ENCODE measurements at places on chromosomes 4 and X.

DNA sequence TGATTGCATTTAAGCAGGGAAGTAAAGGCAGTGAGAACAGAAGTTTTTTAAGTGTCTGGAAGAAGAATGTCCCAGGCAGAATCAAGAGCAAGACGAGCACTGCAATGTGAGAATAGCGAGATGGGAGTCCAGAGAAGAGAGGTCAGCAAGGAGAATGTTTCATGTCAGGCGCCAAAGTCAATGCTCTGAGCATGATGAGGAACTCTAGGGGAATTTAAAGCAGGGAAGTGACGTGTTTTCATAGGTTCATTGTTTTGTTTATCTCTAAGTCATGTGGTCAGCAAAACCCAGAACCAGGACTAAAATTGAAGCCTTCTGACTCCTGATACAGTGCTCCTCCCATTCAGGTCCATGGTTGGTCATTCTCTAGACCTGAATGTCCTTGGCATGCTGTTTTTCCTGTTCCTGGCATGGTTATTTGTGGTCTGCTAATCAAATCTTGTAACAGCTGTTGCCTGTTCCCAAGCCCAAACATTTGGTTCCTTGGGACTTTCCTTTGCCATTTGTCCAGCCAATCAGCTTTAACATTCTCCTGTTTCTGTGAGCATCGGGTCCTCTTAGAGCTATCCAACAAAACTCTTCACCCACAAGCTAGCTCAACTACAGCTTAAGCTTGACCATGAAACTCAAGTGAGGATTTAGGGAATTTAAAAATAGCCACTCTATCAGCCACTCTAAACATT lies 37.7 kb downstream of the PTCHD1 start:
- no peak for DNase-seq

GRCh38 chr4:177511611-177512010 lies 69.4 kb upstream of the AGA start:
- DNase-seq = no peak

GRCh38 chr4:70681704-70682103 lies 6.6 kb upstream of the UTP3 start:
- DNase-seq = no peak

DNA sequence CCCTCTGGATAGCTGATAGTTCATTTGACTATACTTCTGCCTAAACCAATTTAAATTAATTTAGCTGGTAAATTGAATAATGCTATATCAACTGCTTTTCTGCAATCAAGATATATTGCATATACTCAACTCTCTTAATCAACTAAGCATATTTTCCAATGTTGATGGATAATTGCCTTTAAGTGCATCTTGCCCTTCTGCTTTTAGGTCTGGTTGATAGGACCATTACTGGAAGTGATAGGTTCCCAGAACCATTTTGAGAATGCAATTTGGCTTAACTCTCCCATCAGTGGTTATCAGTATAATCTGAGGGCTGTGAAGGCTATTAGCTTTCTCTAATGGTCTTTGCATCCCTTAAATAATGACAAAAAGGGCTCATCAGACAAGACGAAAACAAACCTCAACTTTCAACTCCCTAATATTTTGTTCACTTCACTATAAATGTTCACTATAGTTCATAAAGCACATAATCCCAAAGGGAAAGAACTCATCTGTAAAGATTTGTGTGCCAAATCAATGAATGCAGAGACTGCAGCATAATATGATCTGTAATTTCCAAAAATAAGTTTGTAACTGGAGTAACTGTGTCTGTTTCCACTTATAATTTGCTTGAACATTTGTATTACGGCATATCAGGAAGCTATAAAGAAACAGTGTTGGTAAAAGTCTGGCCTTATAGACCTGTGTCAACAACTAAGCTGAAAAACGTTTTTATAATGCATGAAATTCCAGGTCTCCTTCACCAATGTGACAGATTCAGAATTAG lies 273.6 kb downstream of the FBXO8 start:
- DNase-seq = no peak

DNA sequence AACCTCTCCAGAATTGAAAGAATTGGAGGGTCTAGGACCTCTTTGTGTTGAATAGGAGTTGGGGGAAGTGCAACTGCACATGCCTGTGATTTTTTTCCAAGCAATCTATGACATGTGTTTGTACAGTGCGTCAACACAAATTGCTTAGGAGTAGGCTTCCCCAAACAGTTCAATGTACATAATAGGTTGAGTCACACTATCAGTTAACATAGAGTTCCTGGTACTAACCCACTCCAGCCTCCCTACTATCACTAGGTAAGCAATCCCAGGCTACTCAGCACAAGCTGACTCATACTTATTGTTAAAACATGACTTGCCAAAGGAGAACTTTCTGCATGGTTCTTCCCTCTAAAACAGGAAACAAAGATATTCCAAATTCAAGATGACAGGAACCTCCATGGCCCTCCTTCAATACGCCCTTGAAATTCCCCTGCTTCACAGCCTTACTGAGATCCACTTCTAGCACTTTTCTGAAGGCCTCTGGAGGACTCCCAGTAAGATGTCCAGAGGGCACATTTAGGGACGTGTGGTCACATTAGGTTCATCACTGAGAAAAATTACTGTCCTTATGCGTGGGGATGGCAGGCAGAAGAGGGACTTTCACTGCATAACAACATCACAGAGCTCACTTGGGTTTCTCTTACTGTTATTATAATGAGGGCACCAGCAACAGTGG lies 8.4 kb upstream of the VSIG1 start:
- DNase-seq = no peak

- DNase-seq = no peak
Observed at GRCh38 chrX:129093706-129094105, 429.6 kb downstream of the SMARCA1 start.

DNA sequence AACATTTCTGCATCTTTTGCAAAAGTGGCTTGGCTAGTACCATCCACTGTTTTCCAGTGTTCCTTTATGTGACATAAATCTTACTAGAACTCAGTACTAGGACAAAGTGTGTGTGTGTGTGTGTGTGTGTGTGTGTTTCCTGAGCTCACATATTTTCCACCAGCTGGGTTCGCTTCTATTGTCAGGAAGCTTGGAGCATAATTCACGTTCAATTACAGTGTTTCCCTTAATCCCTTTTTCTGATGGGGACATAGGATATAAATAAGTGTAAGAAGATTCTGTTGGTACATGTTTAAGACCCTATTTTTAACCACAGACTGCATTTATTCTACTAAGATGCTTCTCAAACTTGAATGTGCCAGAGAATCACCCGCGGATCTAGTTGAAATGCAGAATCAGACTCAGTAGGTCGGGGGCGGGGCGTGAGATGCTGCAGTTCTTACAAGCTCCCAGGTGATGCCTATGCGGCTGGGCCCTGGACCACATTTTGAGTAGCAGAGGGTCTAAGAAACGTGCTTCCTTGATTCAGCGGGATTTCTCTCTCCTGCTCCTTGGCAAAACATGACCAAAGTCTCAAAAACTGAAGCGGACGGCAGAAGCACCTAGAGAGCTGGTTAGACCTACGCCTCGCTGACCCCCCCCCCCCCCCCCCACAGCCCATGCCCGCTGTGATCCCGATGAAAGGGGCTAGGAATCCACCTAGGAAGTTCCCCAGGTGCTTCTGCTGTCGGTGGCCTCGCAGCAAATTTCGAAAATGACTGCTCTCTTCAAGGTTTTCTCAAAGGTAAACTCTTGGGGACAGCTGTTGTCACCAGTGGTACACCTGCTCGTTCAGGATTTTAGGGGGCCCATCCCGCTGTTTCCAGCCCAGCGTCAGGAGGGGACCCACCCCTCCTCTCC lies 797 bp downstream of the CD99L2 start:
- no peak for DNase-seq

GRCh38 chrX:68699960-68700746 lies 52.7 kb downstream of the STARD8 start:
- DNase-seq = no peak

GRCh38 chr4:3783693-3784306 lies 17.6 kb downstream of the ADRA2C start:
- no peak for DNase-seq

DNA sequence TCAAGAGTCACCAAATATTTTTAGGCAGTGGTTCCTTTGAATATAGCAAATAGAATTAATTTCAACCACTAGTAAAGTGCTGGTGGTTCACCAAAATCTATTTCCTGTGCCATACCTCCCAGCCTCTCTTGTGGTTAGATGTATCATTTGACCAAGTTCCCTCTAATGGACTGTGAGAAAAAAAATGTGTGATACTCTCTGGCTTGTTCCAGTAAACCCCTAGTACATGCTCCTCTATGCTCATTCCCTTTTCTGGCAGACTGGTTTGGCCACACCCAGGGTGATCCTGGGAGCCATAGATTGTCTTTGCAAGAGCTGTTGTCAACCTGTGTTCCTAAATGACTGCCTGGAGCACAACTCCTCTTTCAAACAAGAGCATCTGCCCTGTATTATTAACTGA lies 109.5 kb downstream of the FRAS1 start:
- DNase-seq = no peak

- no peak for DNase-seq
Observed at GRCh38 chr4:164948975-164949374, 28.5 kb downstream of the TRIM61 start.

GRCh38 chr4:24497221-24497620 lies 87.1 kb downstream of the DHX15 start:
- DNase-seq = no peak

DNA sequence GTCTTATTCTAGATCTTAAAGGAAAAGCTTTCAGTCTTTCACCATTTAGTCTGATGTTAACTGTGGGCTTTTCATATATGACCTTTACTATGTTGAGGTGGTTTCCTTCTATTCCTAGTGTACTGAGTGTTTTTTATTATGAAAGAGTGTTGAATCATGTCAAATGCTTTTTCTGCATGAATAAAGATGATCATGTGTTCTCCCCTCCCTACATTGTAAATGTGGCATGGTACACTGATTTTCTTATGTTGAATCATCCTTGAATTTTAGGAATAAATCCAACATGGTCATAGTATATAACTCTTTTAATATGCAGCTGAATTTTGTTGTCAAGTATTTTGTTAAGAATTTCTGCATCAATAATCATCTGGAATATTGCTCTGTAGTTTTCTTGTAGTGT lies 4.3 kb downstream of the CLGN start:
- DNase-seq = no peak

GRCh38 chr4:152308951-152309350 lies 226.9 kb downstream of the FBXW7 start:
- no peak for DNase-seq

GRCh38 chr4:158837527-158838141 lies 68.8 kb downstream of the FNIP2 start:
- no peak for DNase-seq

- DNase-seq = no peak
Observed at GRCh38 chrX:10062352-10062751, 94.4 kb upstream of the CLCN4 start.

DNA sequence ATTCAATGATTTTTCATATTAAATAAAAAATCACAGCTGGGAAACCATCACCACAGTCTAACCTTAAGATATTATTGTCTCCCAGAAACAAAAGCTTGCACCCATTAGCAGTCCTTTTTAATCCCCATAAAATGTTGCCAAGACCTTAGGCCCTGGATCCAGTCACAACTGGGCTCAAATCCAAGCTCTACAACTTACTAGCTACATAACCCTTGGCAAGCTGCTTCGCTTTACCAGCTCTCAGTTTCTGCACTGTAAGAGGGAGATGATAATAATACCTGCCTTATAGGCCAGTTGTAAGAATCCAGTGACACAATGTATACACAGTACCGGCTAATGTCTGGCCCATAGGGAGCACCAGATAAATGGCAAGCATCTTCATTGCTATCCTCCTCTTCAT lies 400.9 kb upstream of the FGF13 start:
- DNase-seq = no peak

GRCh38 chrX:108417257-108417656 lies 21.0 kb downstream of the COL4A6 start:
- no peak for DNase-seq

DNA sequence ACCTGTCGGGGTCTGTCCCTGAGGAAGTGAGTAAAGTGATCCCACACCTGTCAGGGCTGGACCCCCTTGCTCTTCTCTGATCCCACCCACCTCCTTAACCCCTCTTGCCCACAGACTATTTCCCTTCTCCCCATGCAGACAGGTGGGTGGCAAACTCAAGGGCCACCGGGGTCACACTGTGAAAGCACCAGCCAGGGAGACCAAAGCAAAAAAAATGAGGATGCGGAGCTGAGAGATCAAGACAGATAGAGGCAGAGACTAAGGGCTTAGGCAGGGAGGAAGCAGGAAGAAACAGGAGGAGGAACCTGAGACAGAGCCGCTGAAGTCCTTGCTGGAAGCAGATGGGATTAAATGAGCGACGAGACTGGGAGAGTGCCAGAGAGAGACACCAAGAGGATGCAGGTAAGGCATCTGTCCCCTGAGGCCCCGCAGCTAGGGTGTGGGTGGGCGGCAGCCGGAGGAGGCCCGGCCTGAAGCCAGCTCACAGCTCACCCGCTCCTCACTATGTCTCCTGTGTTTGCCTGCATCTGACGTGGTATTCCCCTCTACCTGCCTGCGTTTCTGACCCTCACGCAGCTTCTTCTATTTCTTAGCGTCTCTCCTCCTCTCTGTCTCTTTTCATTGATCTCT lies 7.2 kb downstream of the TIMM17B start:
- DNase-seq = no peak

- no peak for DNase-seq
Observed at GRCh38 chrX:54602563-54602962, 72.5 kb downstream of the GNL3L start.

GRCh38 chr4:176191974-176192373 lies 3.4 kb downstream of the SPATA4 start:
- no peak for DNase-seq

DNA sequence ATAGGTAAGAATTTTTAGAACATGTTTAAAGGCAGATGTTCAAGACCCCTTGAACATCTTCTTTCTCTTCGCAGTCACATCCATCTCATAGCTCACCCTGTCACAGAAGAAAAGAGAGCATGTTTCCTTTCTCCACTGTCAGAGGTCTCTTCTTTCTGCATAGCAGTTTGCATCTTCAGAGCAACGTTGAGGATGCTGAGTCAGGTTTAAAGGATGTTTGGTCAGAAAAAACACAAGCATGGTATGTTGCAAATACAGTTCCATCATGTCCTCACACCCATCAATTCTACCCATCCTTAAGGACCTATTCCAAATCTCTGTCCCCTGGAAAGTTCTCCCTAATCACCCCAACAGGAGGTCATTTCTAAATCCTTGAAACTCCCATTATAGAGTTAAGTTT lies 84.8 kb downstream of the STOX2 start:
- DNase-seq = no peak

- no peak for DNase-seq
Observed at GRCh38 chr4:1629699-1630083, 54.4 kb downstream of the FAM53A start.

GRCh38 chr4:14335872-14336271 lies 666.4 kb upstream of the CPEB2 start:
- DNase-seq = no peak

GRCh38 chr4:212438-213188 lies 88.3 kb downstream of the ZNF718 start:
- DNase-seq = peak; percentile 70

- DNase-seq = no peak
Observed at GRCh38 chrX:7164174-7164573, 16.2 kb upstream of the PUDP start.

- DNase-seq = no peak
Observed at GRCh38 chrX:118496763-118497079, 1.1 kb downstream of the DOCK11 start.

GRCh38 chrX:148412006-148412405 lies 88.4 kb upstream of the AFF2 start:
- DNase-seq = no peak

GRCh38 chrX:116230130-116230898 lies 59.8 kb downstream of the AGTR2 start:
- no peak for DNase-seq

- no peak for DNase-seq
Observed at GRCh38 chr4:10462876-10463275, 5.7 kb upstream of the ZNF518B start.

All from midbrain (tissue), 1 donor.